ENCODE measurements at places on chromosomes 6 and 20.

DNA sequence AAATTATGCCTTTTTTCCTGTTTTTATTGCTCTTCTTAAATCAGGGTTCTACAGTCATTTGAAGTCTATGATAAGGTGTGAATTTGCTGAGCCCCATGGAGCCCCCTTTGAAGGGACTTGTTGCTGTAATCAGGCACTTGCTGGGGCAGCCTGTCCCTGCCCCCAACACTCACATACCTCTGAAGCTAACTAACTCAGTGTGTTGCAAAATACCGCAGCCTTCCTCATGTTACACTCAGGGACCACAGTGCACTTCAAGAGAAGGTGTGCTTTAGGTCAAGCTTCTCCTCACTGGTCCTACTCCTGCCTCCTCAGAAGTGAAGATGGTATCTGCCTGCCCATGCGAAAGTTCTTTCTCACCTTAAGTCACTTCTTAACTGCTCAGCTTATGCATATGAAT is 66.1 kb upstream of the GLP1R start:
- no peak for DNase-seq

GRCh38 chr6:144065213-144065660 is 30.1 kb downstream of the SF3B5 start:
- DNase-seq, result no peak

- DNase-seq, result no peak
Observed at GRCh38 chr20:24836041-24836533, 113.0 kb upstream of the CST7 start.

DNA sequence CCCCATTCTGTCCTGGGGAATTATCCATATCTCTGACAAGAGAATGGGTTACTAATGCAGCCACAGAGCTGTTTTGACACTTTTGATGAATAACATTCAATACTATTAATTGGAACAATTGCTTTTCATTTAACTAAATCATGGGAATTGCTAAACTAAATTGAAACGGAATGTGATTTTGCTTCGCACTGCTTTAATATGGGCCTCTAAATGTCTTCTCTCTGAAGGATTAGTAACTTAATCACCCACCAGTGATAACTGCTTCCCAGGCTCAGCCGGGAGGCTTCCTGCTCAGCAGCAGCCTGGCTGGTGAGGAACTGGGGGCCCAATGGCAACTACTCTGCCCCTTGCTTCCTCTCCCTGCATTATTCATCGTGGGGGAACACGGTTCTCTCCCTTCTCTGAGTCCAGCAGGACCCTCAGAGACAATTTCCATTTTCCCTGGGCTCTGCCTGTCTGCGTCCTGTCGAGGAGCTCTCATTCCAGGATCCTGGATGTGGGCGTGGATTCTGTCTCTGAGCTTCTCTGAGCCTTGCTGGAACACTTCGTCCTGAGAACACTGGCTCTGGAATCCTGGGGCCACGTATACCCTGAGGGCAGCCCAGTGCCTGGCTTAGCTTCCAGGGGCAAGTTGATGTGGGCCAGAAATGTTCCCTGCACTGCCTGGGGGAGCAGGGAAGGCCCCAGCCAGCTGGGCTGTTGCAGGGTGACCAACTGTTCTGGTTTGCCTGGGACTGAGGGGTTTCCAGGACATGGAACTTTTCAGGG is 308.9 kb downstream of the DHX35 start:
- no peak for DNase-seq

- DNase-seq, result no peak
Observed at GRCh38 chr6:26388441-26388840, 5.5 kb downstream of the BTN2A2 start.

DNA sequence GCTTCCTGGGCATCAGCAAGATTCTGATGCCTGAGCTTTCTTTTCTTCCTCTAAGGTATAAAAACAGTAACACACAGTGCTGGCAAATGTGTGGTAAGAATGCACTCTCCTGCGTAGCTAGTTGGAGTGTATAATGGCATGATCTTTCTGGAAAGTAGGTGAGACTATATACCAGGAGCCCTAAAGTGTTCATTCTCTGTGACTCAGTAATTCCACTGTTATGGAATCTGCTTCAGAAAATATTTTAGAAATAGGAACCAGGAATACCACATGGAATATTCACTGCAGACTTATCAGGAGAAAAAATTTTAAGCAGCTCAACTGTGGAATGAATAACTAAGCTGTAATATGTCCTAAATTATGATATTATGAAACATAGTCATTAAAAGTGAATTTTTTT is 16.9 kb upstream of the CSE1L start:
- DNase-seq, result no peak

DNA sequence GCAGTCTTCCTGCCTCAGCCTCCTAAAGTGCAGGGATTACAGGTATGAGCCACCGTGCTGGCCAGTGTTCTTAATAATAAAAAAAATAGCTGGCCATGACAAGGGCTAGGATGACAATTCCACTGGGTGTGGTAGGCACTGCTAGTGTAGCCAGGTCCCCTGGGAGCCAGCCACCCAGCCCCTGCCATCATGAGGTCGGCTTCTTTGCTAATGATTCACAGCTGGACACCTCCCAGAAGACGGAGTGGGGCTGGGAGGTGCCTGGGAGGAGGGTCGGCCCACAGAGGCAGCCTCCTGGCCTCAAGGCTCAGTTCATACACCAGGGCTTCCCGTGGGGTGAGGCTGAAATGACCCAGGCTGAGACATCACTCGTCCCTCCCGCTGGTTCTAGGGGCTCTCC is 230.4 kb downstream of the TAF4 start:
- no peak for DNase-seq

- DNase-seq, result no peak
Observed at GRCh38 chr6:4396044-4396443, 260.7 kb upstream of the ECI2 start.

- no peak for DNase-seq
Observed at GRCh38 chr20:43746344-43747137, 19.7 kb upstream of the GTSF1L start.

DNA sequence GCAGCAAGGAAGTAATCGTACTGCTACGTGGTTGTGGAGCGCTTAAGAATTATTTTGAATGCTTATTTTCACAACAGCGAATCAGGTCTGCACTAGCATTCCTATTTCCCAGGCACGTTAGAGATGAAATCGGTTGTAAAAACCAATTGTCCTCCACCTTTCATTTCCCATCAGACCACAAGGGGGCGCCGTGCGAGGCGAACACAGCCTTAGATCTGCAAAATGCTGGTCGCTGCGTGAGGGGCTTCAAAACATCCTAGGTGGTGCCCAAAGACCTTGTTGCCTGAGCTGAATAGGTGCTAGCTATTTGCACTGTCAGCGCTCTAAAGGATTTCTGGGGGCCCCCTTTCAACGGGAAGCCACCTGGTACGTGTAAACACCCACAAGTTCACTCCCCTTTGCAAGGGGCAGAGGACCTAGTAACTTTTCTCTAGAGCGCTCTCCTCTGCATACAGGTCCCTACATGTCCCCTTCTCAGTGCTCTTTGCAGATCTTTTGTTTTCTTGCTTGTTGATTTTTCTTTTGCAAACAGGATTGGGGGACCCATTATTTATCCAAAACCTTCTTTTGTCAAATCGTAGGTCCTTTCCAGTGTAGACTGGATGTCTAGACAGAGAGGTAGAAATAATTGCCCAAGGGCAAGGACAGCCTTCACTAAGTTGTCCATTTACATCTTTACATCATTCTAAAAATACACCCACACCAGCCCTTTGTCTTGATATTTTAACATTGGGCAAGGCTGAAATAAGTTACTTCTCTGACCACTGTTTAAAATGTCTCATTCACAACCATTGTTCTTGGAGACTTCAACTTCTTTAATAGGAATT is 59.8 kb downstream of the NEDD9 start:
- peak; percentile 62 for DNase-seq

DNA sequence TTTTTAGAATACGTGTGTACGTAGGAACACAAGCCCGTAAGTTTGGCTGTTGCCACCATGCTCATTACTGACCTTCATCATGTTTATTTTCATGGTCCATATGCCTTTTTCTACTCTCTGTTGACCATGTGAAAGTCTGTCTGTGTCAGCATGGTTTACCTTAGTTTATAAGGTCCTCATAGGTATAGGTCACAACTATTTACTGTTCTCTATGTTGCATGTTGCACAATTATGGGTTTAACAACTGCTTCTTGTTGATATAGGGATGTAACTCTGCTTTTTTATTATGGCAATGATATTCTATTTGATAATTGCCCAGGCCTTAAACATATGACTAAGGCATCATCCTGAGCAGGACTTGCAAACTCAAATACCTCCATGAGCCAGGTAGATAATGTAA is 13.4 kb upstream of the RANBP9 start:
- DNase-seq, result no peak

DNA sequence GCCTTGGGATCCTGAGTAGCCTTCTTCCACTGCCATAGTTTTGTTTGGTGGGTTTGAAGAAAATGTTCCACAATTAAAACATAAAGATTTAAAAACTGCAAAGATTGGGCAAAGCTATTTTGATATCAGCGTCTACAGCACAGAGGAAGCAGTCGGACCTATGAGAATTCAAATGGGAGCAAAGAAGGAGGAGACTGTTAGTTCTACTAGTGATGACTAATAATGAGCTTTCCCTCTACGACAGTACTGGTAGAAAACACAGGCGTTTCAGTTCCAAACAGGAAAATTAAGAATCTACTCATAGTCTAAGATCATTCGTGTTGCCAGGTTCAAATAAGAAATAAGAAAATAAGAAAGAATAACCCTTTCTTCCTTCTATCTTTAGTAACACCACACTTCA is 121.2 kb downstream of the INSM1 start:
- no peak for DNase-seq

DNA sequence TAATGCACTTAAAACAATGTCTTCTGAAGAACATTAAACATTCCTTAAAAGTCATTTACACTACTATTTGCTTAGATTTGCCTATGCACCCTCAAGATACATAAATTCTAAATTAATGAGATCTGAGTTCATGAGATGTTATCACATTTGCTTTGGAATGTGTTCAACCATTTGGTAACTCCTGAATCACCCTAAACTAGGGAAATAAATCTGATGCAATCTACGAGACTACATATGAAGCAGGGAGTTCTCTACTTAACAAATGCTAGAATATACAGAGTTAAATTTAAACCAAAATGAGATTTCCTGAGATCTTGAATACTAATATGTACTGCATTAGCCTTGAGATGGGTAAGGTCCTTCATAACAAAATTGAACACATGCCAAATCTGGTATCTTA is 170.1 kb downstream of the CLIC5 start:
- DNase-seq, result no peak

DNA sequence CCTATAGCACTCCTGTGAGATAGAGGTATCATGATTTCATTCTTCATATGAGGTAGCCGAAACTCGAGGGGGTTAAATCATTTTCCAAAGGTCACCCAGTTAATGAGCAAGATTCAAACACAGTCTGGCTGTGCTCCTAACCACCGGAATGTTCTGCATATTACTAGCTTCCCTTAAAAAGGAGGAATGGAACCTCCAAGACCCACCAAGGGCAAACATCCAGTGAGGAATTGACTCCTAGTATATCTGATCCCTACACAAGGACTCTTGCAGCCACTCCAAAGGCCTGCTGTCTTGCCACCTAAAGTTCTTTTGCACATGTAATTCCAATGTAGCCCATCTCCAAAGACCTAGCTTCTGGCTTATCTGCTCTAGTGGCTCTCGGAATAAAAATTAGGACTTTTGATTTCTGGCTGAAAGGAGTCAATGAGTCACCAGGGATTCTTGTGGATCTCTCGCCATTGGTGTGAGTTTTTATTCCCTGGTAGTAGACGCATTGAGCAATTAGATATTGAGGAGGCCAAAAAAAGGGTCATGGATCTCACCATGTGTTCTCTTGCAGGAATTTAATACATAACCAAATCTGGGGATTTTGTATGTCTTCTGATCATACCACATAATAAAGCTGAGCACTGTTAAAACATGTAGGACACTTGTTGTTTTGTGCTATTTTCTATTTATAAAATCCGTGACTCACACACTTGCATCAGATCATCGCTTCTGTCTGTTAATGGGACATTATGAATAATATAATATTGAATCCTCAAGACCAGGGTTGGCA is 9.1 kb downstream of the BCAS1 start:
- no peak for DNase-seq

GRCh38 chr6:125953502-125953875 is 3.1 kb upstream of the HINT3 start:
- DNase-seq, result no peak

GRCh38 chr6:73308712-73309534 is 45.2 kb downstream of the DPPA5 start:
- DNase-seq, result no peak

DNA sequence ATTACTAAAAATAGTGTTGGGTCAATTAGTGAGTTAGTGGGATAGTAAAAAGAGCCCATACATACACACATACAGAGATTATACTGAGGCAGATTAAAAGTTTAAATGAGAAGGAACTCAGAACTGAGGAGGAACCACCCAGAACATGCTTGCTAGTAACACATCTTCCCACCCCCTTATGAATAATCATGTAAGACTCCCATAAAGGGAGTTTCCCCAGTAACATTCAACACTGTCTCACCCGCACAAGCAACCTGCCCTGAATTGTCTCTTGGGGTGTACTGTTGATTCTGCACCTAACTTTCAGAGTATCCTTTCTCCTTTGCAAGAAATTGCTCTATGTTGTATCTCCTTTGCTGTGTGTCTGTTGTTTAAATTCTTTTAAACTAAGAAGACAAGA is 11.1 kb upstream of the HLA-DQB2 start:
- DNase-seq, result no peak

DNA sequence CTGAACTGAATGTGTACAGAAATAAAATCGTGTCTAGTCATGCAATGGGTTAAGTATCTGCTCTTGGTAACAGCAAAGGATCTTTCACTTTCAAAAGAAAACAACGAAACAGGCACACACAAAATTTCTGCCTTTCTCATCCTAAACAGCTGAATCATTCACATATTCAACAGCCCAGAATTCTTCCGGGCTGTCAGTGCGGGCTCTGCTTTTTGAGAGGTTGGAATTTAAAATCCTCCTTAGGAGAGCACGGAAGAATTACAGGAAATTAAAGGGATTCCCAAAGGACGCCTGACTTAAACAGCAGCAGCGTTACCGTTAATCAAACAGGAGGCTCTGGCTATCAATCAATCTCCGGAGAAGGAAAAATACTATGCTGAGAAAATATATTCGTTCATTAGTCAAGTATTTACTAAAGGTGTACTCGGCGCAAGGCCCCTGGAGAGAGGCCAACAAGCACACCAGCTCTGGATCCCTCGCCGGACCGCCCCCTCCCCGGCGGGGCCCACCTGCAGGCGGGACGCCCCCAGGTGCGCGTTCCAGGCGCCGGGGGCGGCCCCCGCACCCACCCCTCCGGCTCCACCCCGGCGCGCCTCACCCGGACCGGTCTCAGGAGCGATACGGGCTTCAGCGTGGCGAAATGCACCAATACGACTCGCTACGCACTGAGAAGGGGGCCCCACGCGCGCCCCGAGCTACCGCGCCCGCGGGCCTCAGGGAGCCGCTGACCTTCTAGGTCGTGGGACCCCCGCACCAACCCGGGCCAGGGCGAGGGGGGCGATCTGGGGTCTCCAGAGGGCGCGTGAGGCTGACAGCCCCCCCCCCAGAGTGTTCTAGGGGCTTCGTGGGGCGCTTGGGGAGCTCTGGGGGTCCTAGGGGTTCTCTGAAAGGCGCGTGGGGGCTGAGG is 1.0 kb downstream of the NAPB start:
- no peak for DNase-seq
